ENCODE measurements at places on chromosomes 13 and 19. TPM values are rescaled to one million over a fixed set of nuclear protein-coding genes. Genes with fewer than 3 reads are reported as not detected.

The LHB gene
- not detected for total RNA-seq

The RNF113B gene
- not detected for total RNA-seq

The PRODH2 gene
- total RNA-seq = not detected

The SLC35E1 gene
- 35.8 TPM for total RNA-seq

The CEACAM1 gene
- 0.94 TPM for total RNA-seq

The ZSCAN4 gene
- not detected for total RNA-seq

The LGALS14 gene
- not detected for total RNA-seq

The DNAJC3 gene
- total RNA-seq = 21.5 TPM

The PRSS57 gene
- total RNA-seq = not detected

The ERICH4 gene
- total RNA-seq = not detected

The ZNF43 gene
- 49.6 TPM for total RNA-seq

The GNA15 gene
- total RNA-seq = not detected

The ACOD1 gene
- not detected for total RNA-seq

The NOTCH3 gene
- 165 TPM for total RNA-seq

The RHPN2 gene
- total RNA-seq = 29.1 TPM

The LILRB1 gene
- total RNA-seq = not detected

The DIRAS1 gene
- 9.7 TPM for total RNA-seq

The DAZAP1 gene
- total RNA-seq = 265 TPM

The TMEM59L gene
- total RNA-seq = 12.0 TPM

The LGI4 gene
- 3.2 TPM for total RNA-seq

The MBD3L1 gene
- not detected for total RNA-seq

The ZNF93 gene
- 54.0 TPM for total RNA-seq

The ZNF724 gene
- total RNA-seq = 56.7 TPM

The SH2D3A gene
- total RNA-seq = 17.9 TPM

The FUT6 gene
- total RNA-seq = not detected

The NKG7 gene
- total RNA-seq = not detected

The KIR2DL4 gene
- total RNA-seq = not detected

The NLRP7 gene
- total RNA-seq = 1.1 TPM

The CGB3 gene
- 0.46 TPM for total RNA-seq

The FCGBP gene
- 0.15 TPM for total RNA-seq

The UHRF1 gene
- 111 TPM for total RNA-seq

The GPR18 gene
- total RNA-seq = not detected

The CGB8 gene
- not detected for total RNA-seq
